A549 (cell line): ENCODE measurements at places on chromosomes 16 and 17. TPM values are rescaled to one million over a fixed set of nuclear protein-coding genes. Genes with fewer than 3 reads are reported as not detected.
A peak's percentile ranks its signal among the peaks of the same experiment; 100 is the strongest.

GRCh38 chr16:8846401-8846932, 22.3 kb downstream of the CARHSP1 start:
- DNase-seq, result no peak

DNA sequence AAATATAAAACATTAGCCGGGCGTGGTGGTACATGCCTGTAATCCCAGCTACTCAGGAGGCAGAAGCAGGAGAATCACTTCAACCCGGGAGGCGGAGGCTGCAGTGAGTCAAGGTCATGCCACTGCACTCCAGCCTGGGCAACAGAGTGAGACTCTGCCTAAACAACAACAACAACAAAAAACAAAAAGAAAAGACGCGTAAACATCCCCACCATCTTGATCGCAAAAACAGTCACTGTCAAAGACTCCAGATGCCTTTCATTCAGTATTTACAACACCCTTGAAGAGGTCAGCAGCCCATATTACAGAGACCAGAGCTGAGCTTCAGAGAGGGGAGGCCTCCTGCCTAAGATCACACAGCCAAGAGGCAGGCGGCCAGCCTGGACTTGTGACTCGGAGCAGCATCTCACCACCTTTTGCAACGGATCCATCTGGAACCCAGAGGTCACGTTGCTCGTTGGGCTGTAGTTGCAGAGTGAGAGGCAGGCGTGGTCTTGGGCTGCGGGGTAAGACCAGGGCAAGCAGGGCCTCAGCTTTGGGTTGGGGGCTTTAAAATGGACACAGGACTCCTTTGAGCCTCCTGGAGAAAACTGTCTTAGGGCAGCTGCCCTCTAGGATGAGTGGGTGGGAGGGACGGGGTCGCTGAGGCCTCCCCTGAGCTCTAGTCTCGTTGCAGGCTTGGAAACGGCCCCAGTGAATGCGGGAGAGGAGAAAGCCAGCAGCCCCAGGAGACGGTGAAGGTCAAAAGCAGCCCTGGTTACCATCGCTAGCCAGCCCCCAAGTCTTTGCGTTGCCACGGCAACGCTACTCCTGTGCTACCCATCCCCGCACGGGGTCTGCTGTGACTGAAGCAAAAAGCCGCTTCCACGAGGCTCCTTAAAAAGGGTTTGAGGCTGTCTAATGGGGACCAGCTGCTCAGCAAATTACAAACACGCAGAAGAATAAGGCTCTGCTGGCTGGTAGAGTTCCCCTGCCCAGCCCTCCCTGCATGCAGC, 26.1 kb downstream of the LGALS3BP start:
- DNase-seq, result no peak

DNA sequence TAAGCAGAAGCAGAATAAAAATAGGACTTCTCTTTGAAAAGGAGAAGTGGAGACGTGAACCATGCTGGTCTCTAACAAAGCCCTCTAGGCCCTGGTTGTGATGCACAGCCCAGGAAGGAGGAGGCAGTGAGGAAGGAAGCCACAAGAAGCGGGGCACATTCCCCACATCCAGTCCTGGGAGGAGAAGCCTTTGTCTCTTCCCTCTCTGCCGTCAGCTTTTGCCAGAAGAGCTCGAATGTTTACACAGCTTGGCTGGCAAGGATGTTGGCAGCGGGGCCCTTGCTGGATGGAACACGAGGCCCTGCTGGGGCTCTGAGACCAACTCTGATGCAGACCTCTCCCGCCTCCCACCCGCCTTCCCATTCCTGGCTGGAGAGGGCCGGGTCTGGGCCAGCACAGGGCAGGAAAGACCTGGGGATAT, 91.3 kb downstream of the MAF start:
- no peak for DNase-seq

DNA sequence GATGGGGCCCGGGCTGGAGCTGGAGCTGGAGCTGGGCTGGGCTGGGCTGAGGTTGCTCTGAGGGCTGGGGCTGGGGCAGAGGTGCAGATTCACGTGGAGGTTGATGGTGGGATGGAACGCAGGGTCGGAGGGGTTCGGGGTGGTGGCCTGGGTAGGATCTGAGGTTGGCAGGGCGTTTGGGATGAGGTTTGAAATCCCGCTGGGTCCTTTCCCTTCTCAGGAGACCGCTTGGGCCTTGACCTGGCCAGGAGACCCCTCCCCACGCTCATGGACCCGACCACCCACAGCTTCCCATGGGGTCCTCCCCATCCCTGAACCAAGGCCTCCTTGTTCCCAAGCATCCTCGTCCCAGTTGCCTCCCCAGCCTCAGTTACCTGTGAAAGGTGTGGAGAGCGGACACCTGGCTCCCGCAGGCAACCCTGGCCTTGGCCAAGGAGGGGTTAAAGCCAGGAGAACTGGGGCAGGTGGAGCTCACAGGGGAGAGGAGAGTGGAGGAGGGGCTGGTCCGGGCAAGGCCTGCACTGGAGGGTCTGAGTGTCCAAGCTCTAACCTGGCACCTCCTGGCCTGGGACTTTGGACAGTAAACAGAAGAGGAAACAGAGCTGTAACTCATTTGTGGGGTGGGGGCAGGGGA, at the start of gene ASGR2:
Gene ASGR2 (minus strand): TSS at position 582 of the 634 bp plus-strand sequence. CDS start 582 bp downstream, outside the sequence.
- DNase-seq, result no peak

- no peak for DNase-seq
Measured at GRCh38 chr17:31211352-31212012, 85.6 kb downstream of the OMG start.

DNA sequence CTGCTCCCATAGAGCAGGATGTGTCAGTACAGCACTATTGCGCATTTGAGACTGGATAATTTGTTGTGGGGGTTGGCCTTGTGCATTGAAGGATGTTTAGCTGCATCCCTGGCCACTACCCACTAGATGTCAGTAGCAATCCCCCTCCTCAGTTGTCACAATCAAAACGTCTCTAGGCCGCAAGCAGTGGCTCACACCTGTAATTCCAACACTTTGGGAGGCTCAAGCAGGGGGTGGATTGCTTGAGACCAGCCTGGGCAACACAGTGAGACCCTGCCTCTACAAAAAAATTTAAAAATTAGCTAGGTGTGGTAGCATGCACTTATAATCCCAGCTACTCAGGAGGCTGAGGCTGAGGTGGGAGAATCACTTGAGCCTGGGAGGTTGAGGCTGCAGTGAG, 48.4 kb downstream of the CENPV start:
- no peak for DNase-seq

GRCh38 chr17:17573912-17574311, 17.6 kb downstream of the PEMT start:
- DNase-seq, result no peak

- peak; percentile 93 for DNase-seq
Measured at GRCh38 chr16:67198238-67198734, 645 bp upstream of the ELMO3 start.

Gene C1QL1
- polyA plus RNA-seq, result 7.4 to 9.3 TPM (median 8.5 TPM) in 3 replicates

Gene NLRC3
- polyA plus RNA-seq, result 0.03 TPM in 1 of 3 replicates, not detected in the others

Gene CNTD1
- 0.10 to 0.47 TPM (median 0.17 TPM) in 3 replicates for polyA plus RNA-seq
